ENCODE measurements at places on chromosomes 2 and 18.

DNA sequence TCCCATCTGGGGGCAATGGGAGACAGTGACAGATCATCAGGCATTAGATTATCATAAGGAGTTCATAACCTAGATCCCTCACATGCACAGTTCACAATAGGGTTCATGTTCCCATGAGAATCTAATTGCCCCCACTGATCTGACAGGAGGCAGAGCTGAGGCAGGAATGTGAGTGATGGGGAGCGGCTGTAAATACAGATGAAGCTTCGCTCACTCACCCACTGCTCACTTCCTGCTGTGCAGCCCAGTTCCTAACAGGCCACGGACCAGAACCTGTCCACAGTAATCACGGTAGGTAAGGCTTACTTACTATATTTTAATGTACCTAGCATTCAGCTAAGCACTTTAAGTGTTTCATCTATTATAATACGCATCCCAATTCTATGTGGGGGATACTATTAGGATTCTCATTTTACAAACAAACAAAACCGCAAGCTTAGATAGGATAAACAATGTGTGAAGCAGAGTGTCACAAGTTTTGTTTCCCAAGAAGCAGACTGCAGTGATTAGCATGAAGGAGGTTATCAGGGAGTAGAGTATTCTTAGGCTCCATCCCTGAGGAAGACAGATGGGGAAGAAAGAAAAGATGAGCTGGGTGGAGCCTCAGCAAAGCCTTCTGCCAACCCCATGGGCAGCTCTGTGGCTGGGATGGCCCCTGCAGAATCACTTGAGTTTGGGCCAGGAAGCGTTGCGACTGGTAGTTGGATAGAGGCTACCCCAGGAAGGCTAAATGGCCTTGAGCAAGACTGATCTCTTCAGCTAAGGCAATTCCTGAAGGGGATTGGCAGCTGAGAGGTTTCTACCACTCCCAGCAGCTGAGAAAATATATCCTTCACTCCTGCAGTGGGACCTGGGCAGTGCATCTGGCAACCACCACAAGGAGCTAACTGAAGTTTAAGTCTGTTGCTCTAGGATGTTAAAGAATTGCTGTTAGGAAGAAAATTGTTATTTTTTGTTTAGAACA is 133.1 kb downstream of the MREG start:
- no peak for DNase-seq

DNA sequence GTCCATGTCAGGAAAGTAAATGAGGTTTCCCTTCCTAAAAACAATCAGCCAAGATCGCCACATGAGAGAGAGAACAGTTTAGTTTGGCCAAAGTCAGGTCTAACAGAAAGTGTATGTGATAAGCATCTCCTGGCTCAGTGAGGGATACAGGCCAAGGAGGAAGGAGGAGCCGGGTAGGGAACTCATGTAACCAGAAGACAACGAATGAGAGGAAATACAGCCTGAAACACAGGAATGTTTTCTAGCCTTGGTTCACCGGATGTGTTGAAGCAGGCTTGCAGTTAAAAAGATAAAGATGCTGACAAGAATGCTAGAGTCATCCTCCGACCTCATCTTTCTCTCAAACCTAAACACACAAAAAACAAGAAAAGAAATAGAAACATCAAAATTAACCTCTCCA is 283.9 kb upstream of the SIX2 start:
- no peak for DNase-seq

GRCh38 chr2:118699447-118700175 is 147.8 kb downstream of the EN1 start:
- no peak for DNase-seq

DNA sequence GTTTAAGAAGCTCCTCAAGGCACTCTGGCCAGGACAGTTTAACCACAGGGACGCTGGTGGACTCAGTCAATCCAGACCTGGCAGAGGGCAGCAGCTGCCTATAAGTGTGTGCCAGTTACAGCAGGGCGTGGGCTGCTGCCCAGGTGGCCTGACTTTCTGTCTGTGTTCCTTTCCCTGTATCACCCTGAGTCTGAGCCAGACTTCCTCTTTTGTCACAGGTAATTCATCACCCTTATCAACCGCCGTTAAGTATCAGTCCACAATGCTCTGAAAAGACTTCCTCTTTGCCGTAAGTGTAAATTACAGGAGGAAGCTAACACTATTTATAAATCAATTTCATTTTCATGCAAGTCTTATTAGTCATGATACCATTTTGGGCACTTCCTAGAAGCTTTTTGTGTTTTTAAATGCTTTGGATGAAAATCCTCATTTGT is 7.0 kb downstream of the LPIN1 start:
- no peak for DNase-seq

DNA sequence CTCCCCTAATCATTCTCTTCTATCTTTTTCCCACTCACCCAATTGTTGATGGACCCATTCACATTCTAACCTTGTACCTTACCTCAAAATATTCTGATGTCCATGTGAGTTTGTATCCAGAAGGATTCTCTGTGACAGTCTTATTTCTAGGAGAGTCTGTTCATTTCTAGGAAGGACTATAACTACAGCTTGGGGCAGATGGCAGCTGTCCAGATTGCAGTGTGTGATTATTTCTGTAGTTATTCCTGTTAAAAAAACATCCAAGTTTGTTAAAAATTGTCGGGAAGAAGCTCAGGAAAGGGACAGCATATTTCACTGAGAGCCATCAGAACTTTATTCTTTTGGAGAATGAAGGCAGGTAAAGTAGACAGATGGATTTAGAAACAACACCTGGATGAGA is 142.6 kb downstream of the RAPGEF4 start:
- DNase-seq, result no peak

DNA sequence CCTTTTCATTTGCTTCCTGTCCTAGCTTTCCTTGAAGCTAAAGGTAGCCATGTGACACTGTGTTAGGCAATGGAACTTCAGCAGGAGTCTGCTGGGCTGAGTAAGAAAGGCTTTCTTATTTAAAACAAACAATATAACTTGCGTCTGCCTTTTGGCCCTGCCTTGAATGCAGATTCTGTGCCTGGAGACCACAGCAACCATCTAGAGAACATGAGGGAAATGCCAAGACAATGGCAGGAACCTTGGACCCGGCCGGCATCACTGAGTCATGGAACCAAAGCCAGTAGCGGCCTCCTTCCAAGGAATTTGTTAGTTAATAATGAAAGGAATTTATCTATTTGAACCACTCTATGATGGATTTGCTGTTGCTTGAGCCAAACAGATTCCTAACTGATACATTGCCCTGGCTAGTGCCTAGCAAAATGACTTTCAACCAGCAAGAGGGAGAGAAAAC is 207.5 kb upstream of the EPHA4 start:
- no peak for DNase-seq

DNA sequence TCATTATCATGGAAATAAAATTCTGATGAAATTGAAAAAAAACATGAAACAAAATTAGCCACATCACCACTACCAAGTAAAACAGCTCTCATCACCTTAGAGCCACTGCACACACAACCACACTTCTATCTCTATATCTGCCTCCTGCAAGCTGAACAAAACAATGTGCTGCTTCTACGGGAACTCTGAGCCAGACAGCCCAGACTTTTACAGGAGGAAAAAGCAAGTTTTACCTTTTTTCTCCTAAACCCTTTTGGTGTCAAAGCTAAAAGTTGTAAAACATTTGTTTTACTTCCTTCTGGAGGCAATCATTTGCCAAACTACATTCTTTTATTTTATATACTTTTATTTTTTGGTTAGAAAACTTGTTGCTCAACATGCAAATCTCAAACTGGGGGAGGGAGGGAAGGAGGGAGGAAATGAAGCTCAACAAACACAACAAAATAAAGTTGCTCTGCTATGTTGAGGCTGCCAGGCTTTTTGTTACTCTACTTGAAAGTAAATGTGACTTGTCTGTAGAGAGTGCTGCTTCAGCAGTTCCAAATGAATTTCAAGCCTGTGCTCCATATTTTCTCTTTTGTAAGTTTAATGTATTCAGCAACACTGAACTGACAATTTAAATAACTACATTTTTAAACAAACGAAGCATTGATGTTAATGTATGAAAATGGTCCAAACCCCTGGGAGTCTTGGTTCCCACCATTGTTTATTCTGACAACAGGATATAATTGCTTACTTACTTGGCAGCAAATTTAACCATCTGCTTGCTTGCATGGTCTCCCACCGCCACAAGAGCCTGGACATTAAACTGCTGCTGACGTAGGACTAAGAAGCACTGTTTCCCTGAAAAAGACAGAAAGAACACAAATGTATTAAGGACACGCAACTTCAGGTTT is 24.5 kb downstream of the DARS1 start:
- DNase-seq, result no peak

DNA sequence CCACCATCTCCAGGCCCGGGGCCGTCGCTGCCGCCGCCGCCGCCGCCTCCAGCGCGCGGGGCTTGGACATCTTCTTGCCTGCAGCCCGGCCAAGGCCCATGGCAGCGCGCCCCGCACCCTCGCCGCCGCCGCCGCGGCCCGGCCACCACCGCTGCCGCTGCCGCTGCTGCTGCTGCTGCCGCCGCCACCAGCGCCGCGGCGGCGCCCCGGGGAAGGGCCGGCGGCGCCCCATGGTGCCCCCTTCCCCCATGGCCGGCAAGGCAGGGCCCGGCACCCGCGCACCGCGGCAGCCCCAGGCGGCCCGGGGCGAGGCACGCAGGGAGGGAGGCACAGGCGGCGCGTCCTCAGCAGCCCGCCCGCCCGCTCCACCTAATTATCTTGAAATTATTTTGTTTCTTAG is 3057.4 kb downstream of the RPIA start:
- DNase-seq, result no peak

DNA sequence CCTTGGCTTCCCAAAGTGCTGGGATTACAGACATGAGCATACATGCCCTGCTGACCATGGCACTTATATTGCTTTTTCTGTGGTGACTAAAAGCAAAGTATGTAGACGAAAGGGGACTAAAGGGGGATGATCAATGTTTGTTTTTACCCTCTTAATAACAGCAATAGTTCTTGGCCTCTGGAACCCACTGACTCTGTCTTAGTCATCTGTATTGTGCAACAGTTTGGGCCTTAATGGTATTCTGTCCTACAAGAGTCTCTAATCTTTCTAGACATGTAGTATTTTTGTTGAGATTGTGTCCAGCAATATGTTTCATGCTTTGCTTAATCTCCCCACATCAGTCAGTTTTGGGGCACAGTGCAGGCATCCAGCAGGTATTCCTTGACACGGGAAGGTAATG is 359.9 kb upstream of the FANCL start:
- DNase-seq, result no peak

- no peak for DNase-seq
Observed at GRCh38 chr2:27029051-27029450, 3.7 kb upstream of the TMEM214 start.

- DNase-seq, result no peak
Observed at GRCh38 chr2:170598067-170598395, 117.1 kb upstream of the SP5 start.

- DNase-seq, result no peak
Observed at GRCh38 chr2:71120195-71120594, 9.8 kb downstream of the MCEE start.

DNA sequence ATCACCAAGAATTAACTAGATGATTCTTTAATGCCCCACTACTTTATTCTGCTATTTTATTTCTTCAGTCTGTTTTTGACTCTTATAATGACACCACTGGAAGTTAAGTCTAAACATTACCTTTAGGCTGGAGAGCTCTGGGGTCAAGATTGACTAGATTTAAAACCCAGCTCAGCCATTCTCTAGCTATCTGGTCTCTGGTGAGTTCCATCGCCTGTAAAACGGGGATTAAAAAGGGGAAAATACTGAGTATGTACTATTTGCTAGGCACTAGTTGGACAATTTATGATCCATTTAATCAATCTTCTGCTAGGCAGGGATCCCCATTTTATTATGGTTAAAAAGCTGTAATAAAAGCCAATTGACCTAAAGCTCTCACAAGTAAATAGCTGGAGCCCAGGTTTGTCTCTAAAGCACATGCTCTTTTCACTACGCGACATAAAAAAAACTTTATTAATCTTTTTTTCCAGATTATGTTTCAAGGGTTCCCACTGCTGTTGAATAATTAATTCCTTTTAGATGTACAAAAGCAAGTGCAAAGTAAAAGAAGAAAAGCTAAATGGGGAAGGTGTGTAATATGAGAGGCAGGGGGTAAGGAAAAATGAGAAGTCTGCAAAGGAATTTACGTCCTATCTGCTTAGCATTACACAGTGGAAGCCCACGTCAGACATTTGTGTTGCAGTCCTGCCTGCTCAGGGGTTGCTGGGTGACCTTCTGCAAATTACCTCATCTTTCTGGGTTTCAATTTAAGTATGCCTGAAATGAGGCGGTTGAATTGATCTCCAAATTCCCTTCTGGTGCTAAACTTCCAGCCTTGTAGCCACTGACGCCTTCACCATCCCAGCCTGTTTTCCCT is 918 bp upstream of the NABP1 start:
- no peak for DNase-seq

DNA sequence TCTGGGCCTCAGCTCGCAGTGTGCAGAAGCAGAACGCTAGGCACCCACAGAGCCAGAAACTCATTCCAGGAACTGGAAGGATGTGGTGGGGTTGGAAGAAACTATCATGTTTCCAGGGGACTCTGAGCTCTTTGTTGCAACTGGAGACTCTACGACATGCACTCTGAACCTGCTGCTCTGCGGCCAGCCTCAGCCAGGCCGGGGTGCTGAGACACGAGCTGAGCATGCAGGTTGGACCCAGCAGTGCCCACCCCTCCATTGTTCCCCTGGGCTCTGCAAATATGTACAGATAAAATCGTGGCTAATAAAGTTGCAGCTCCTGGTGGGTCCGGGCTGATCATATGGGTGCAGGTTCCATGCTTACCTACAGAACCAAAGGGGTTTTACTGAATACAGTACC is 37.6 kb upstream of the ARL4C start:
- DNase-seq, result no peak

- no peak for DNase-seq
Observed at GRCh38 chr2:102975996-102976975, 214.5 kb downstream of the TMEM182 start.

- no peak for DNase-seq
Observed at GRCh38 chr18:59769129-59769865, 72.1 kb upstream of the CCBE1 start.

DNA sequence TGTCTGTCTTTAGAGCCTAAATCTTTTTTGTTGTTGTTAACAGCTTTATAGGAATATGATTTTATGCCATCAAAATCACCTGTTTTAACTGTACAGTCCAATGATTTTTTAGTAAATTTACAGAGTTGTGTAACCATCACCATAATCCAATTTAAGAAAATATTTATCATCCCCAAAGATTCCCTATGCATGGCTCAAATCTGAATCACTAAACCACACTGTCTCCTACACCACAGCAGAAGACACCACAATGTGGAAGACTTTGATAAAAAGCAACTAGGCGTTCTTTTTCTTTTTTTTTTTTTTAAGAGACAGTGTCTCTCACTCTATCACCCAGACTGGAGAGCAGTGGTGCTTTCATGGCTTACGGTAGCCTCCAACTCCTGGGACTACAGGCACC is 99.6 kb downstream of the TXNL1 start:
- no peak for DNase-seq

Data from stimulated activated CD4-positive, alpha-beta T cell treated with anti-CD3 and anti-CD28 coated beads, Interleukin-1b, Interleukin-23, amount 100 ng/mL, for 24 hours (primary cell).